ENCODE measurements at places on chromosomes 3 and 15.

GRCh38 chr3:126537116-126537729 lies 13.3 kb downstream of the CHST13 start:
- DNase-seq: no peak

- peak; percentile 39 for DNase-seq
These were observed 228.3 kb downstream of the ABHD5 start for GRCh38 chr3:43919029-43919428.

DNA sequence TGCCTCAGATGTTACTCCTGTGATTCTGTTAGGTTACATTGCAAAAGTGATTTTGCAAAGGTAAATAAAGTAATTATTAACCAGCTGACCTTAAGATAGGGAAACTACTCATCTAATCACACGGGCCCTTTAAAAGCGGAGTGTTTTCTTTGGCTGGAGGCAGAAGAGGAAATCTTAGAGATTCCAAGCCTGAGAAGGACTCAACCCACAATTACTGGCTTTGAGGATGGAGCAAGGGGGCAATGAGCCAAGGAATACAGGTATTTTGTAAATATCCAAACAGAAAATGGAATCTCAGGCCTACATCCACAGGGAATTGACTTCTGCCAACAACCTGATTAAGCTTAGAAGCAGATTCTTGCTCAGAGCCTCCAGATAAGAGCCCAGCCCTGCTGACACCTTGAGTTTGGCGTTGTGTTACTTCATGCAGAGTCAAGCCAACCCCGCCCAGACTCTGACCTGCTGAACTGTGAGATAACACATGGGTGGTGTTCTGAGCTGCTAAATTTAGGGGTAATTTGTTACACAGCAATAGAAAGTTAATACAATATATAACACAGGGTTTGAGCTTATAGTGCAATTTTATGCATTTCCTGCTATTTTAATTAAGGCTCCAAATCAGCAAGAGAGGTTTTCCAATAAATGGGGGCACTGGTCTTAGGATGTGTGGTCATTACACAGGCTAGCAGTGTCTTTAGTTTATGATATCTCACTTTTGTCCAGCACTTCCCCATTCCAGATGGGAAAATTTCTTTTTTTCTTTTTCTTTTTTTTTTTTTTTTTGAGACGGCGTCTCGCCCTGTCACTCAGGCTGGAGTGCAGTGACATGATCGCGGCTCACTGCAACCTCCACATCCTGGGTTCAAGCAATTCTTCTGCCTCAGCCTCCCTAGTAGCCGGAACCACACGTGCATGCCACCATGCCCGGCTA lies 19.5 kb downstream of the NFKBIZ start:
- peak; percentile 67 for DNase-seq

GRCh38 chr15:88269356-88270062 lies 13.0 kb upstream of the NTRK3 start:
- no peak for DNase-seq

GRCh38 chr15:81146466-81146865 lies 12.4 kb downstream of the CFAP161 start:
- DNase-seq: no peak

DNA sequence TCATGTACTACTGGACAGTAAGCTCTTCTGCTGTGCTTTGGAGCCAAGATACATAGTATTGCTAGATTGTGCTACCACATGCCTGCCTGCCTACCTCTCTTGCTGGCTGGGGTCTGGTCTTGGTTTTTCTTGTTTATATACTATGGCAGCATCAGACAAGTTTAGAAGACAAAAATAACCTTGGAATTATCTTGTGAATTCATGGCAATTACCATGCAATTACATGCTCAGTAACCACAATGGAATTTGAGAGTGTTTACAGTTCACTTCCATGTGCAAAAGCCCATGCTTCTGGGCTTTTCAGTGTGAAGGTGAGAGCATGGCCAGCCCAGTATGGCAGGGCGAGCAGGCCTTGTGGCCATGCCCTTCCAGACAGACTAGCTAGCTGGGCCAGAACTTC lies 48.0 kb upstream of the C15orf61 start:
- DNase-seq: peak; percentile 40

DNA sequence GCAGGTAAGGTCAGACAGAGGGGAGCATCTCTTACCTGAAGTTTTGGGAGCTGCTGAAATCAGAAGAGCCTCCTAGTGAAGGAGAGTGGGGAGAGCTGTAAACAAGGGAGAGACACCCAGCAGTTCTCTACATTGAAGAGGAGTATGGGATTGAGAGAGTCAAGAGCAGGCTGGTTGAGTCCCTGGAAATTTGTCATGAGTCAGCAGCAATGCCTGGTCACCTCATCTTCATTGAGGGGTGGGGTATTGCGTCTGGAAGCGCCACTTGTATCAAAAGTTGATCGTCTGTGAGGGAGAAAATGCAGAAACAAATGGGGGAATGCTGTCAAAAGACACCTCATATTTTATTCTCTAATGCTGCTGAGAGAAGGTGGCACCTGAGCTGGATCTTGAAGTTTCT lies 256.6 kb upstream of the CFAP20DC start:
- DNase-seq: no peak

DNA sequence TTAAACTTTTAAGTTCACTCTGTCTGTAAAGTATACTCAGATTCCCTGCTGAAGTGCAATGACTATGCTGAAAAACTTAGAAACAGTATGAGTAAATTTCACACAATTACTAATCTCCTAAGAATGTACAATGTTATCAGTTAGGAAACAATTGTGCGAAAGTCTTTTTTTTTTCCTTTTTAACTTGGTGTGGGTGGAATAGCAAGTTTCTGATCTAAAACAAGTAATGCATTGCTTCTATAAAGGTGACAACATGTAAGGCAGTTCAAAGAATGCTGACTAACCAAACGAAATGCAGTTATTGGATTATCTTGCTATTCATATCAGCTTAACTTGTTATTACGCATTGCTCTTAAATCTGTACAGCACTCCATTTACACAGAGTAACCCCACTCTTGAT lies 19.3 kb upstream of the SLC12A8 start:
- DNase-seq: peak; percentile 63

- DNase-seq: no peak
These were observed 81.2 kb downstream of the FAM43A start for GRCh38 chr3:194766845-194767244.

GRCh38 chr15:74461847-74462511 lies 1.0 kb upstream of the UBL7 start:
- DNase-seq: peak; percentile 12

DNA sequence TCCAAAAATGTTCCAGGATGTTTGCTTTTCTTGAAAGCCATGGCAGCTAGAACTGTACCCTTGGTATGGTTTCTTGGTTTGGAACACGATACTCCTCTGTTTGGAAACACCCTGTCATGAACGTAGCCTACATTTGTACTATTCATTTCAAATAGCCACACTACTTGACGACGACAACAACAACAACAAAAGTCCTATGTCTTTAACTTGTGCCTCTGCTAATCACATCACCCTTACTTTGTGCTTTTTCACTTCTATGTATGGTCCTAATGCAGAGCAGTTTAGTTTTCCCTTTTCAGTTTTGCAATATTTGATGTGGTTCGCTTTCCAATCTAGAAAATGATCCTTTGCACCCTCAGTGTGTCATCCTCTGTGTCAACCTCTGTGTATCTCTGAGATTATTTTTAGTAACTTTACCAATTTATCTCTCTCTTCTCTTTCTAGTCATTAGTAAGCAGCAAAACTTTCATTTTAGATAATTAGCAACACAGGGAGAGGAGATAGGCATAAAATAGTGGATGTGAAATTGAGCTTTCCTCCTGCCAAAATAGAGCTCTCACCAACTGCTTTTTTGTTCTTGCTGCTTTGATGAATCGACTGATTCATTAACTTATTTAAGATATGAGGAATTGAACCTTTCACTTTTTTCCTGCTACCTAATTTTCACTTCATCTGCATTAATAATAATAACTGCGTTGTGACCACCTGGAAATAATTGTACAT lies 44.1 kb upstream of the TP63 start:
- no peak for DNase-seq

DNA sequence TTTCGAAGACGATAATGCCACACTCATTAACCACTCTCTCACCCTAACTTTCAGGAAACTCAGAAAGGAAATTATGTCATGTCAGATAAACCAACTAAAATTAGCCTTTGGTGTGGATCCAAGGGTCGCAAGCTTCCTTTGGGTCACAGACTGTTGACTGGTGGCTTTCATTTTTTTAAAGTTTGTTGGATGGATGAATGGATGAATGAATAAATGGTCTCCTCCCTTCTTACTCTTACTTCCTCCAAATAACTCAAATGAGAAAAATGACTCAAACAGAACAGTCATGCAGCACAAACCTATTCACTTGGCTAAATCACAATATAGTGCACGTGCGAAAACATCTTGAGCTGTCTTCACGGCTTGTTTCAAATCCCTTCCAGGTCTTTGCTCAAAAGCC lies 82.9 kb upstream of the HACD2 start:
- DNase-seq: no peak
